ENCODE measurements at places on chromosomes 7 and 10.
A peak's percentile ranks its signal among the peaks of the same experiment; 100 is the strongest.

GRCh38 chr7:67913604-67914003, 917.0 kb downstream of the TYW1 start:
- DNase-seq, result peak; percentile 78

DNA sequence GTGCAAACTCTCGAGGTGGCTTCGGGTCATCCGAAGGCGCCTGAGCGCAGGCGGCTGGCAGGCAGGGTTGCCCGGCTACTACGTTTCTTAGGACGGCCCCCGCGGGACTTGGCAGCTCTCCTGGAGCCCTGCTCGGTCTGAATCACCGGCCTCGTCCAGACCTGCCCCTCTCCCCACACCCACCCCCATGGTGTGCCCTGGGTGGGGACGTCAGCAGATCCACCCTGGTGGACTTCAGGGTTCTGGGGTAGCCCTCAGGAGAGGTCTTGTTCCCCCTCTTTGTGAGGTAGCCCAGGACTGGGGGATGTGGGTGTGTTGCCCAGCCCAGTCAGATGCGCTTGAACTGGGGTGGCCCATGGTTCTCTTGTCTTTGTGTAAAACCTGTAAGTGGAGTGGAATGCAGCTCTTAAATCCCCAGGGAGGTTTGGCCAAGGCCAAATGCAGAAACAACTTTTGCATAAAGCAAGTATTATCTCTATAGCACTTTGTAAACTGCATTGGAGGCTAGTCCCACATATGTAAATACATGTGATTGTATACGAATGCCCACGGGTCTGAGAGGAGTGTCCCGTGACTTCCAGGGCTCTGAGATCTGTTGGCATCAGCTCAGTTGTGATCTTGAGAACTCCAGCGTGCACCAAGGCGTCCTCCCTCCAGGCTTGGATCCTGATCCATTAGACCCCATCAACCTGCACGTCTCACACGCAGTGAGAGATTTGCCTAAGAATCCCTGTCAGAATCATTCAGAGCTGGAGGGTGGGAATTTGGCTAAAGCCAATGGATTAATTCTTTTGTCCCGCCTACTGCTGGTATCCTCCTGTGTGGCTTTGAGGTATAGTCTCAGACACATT, 1.8 kb downstream of the PFKFB3 start:
- no peak for DNase-seq

DNA sequence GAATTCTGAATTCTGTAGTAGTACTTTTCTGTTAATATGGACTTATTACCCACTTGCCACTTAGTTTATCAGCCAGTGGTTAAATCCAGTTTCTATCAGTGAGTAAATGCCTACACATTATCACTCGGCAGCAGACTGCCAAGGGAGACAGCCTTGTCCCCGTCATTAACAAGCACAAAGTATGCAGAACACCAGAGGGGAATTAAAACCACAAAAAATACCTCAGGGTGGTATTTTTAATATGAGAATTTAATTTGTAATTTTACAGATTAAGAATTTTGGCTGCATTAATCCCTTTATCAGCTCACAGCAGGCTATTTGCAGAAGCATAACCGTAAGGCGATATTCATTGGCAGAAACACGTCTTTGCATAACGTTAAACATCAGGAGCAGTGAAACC, 150.0 kb upstream of the FZD1 start:
- DNase-seq, result no peak

DNA sequence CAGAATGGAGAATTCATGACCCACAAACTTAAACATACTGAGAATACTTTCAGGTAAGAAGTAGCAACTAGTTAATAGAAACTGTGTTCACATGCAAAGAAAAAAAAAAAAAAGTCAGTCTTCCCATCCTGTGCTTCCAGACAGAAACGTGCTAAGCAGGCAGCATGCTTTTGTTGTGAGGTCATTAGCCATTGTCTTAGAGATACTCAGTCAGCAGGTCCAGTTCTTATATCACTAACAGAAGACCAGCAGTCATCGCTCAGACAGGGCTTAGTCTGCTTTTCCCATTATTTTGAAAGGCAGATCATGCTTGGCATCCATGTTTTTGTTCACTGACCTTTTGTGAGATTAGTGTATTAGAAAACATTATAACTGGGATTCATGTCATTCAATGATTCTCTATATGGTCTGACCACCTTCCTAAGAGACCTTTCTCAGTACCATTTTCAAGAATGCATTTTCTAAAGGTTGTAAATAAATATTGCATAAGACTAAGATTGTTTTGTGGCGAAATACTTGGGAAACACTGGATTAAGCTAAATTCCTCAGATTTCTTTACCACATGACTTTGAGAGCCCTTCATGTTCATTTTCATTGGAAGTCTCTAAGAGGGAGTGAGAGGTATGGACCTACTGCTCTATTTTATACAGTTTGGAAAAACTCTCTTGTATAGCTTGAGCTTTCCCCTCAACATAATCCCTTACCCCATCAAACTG, 45.0 kb upstream of the AGBL3 start:
- no peak for DNase-seq

DNA sequence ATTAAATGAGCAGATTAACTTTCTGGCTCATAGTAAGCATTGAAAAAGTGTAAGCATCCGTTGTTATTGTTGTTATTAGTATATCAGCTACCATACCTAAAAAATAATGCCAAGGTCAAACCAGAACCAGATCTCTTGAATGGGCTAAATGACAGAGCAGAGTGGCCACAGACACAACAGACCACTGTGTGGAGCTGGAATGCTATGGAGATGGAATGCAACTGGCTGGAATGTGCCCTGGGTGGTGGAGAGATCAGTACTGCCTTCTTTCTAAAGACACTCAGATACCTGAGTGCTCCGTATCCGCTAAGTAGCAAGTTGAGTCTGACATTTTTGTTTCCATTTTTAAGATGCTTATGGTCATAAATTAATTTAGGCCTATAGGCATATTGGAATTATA, 20.5 kb upstream of the DNAJB12 start:
- DNase-seq, result no peak

- no peak for DNase-seq
These were observed 47.2 kb upstream of the NRP1 start for GRCh38 chr10:33381451-33382215.

GRCh38 chr10:6654571-6654970, 74.5 kb upstream of the PRKCQ start:
- no peak for DNase-seq

GRCh38 chr7:45054442-45054841, 34.3 kb downstream of the NACAD start:
- no peak for DNase-seq

GRCh38 chr10:99872367-99873162, 90.1 kb downstream of the ABCC2 start:
- DNase-seq, result no peak

- no peak for DNase-seq
These were observed 195.4 kb downstream of the EBF3 start for GRCh38 chr10:129768437-129769355.

DNA sequence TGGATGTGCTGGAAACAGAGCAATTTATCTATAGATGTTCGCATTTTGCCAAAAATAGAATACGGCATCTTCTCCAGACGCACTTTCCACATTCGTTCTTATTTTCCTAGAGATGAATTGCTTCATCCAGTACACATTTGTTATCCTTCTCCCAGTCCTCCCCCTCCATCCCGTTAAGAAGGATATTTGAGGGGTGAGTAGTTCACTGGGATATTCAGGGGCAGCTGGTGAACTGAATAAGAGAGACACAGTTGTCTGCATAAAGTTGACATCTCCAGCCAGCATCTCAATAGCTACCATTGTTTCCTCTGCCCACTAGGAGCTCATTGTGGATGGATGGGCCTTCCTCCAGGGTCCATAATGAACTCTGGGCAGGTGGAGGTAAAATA, 456.8 kb upstream of the NRP1 start:
- no peak for DNase-seq

GRCh38 chr7:2437537-2438148, 34.2 kb downstream of the CHST12 start:
- no peak for DNase-seq

DNA sequence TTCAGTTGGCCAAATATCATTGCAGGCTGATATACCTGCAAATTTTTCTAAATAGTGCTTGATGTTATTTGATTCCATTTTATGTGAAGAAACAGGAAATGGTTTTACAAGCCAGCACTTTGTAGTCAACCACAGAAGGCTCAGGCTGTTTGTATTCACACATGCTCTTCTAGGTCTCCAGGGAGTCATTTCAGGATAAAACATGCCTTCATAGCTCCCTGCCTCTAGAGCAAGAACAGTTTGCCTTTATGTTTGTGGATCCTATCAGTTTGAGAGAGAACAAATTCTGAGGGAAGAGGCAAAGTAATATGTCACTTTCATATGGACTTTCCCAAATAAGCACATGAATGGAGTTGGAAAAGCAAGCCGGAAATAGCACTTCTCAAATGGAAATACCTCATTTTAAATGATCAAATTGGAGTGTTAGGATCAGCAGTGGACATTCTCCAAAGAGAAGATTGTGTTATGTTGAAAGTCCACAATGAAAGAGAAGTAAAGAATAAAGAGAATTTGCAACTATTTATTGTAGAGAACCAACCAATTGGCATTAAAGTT, 277.6 kb downstream of the KCND2 start:
- DNase-seq, result no peak

DNA sequence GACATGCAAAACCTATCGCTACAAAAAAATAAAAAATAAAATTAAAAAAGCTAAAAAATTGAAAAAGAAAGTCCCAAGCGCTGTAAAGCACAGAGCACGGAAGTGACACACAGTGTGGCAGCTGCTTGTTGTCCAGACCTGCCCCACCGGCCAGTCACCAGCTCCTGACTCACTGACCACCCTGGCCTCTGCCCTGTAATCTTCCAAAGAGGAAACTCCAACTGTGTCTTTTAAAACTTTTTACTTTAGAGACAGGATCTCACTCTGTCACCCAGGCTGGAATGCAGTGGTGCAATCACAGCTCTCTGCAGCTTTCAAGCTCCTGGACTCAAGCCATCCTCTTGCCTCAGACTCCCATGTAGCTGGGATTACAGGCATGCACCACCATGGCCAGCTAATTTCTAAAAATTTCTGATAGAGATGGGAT, 23.6 kb downstream of the GNA12 start:
- no peak for DNase-seq

DNA sequence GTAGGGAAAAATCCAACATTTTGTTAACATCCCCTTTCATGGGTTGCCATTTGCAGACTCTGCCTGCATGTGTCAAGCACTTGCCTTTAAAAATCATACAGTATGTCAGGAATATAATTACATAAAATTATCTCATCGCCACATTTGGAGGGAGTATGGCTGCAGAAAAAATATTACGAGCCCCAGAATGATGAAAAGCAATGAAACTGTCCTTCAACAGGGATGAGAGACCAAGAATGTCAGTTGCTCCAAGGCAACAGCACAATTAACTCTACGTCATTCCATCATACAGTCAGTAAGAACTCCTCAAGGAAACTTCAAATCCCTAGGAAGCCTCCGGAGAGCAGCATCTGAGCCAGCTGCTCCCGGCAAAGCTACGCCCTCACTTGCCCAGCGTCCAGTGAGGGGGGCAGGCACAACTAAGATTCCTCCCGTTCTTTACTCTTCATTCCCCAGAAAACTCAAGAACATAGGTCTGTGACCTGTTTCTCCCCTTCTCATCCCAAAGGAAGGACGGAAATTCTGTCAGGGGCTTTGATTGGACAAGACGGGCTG, 132.9 kb downstream of the ANLN start:
- no peak for DNase-seq
